ENCODE measurements at places on chromosomes 4 and X.

DNA sequence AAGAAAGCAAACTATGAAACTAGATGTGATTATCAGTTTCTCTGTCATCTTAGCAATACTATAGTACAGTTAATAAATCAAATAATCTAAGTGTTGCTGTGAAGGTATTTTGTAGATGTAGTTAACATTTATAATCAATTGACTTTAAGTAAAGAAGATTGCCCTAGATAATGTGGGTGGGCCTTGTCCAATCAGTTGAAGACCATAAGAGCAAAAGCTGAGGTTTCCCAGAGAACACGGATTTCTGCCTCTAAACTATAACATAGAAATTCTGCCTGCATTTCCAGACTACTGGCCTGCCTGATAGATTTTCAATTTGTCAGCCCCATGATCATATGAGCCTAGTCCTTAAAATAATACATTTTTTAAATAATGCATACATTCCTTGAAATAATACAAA is 222.9 kb downstream of the PCDH18 start:
- no peak for DNase-seq

DNA sequence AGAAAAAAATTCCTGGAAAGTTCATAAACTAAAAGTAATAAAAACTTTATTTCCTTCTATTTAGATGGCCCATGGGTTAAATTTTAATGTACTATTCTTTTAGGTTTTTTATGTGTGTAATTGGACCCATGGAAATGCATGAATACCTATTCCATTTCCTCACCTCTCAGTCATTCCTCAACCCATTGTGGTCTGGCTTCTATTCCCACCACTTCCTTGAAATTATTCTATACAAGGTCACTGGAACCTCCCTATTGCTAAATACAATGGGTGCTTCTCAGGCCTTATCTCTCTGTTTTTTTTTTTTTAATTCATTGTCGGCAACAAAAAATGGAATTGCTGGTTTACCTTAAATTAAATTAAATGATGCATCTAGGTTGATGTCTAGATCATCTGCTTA is 17.2 kb downstream of the SLC39A8 start:
- DNase-seq = peak; percentile 2

GRCh38 chr4:102754044-102754443 is 6.7 kb downstream of the MANBA start:
- DNase-seq = no peak

DNA sequence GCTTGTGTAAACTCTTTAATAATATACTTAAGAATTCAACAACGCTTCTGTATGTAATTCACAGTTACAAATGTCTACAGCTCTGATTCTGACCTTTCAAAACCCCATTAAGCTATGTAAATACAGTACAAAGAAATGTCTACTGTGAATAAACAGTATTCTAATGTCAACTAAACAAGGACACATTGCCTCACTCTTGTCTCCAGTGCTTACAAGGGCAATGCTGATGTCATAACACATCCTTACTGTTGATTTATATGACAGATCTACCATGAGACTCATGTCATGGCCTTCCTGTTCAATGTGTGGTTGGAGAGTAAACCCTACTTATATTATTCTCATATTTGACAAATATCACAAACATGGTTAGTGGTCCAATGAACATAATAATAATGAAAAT is 256.1 kb upstream of the ADGRL3 start:
- no peak for DNase-seq

DNA sequence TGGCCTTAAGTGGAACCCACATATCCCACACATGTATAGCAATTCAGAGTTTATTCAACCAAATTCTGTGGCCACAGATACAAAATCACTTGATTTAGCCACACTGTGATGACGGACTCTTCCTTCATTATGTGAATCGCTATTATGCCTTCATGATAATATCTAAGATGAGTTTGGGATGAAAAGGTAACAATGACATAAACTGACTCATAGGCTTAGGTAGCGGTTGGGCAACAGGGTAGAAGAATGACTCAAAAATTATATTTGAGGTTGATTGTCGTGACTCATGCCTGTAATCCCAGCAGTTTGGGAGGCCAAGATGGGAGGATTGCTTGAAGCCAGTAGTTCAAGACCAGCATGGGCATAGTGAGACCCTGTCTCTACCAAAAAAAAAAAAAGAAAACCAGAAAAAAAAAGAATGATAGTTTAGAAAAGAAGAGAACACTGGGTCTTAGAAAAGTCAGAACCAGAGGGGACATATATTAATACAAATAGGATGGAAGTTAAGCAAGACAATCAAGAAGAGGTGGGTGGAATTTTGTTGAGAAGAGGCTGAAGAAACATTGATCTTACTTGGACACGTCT is 70.4 kb upstream of the USP9X start:
- peak; percentile 76 for DNase-seq

Data from fibroblast of mammary gland (primary cell).